ENCODE measurements at places on chromosomes 12 and 14.

- DNase-seq, result peak; percentile 74
These were observed 506 bp downstream of the CRY1 start for GRCh38 chr12:107092669-107093416.

GRCh38 chr14:88324491-88324890 is 1.4 kb upstream of the KCNK10 start:
- DNase-seq, result no peak

- DNase-seq, result no peak
These were observed 192.8 kb upstream of the RGS6 start for GRCh38 chr14:71739273-71739990.

GRCh38 chr12:82565966-82566365 is 120.7 kb upstream of the TMTC2 start:
- DNase-seq, result no peak

DNA sequence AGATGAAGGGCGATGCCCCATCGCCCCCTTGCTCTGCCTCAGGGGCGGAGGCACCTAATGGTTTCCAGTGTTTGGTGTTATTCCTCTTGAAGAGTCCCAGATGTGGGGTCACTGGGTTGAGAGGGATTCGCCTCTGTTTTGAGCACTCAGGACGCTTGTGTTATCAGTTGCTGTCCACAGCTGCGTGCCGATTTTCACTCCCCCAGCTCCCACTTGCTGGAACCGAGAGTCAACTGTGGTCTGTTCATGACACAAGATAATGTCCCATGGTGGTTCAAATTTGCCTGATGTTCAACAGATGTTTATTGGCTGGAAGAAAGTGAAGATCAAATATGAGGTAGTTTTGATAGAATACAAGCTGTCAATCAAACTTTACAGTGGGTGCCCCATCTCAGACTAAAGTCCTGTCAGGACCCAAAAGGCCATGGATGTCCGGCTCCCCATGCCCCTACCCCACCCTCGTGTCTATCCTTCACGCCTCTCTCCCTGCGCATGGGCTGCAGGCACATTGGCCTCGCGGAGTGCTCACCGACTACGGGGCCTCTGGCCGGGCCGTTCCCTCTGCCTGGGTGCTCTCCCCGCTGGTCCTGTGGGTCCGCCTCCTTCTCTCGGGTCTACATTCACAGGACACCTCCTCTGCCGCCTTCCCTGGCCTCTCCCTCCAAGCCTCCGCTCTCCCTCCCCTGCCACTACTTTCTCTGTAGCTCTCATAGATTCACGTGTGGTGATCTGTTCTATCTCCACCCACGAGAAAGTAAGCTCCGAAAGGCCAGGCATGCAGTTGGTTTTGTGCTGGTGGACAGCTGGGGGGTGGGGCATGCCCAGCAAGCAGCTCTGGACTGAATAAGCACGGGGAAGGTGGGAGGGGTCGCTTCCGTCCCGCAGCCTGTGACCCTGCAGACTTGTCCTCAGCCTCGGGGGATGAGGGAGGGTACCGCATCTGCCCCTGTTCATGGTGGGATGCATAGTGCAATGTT is 6.8 kb upstream of the TRAF3 start:
- DNase-seq, result no peak

- DNase-seq, result no peak
These were observed 208.5 kb downstream of the FOXG1 start for GRCh38 chr14:28975084-28975483.

- DNase-seq, result no peak
These were observed 17.5 kb downstream of the ANAPC5 start for GRCh38 chr12:121334513-121335343.

DNA sequence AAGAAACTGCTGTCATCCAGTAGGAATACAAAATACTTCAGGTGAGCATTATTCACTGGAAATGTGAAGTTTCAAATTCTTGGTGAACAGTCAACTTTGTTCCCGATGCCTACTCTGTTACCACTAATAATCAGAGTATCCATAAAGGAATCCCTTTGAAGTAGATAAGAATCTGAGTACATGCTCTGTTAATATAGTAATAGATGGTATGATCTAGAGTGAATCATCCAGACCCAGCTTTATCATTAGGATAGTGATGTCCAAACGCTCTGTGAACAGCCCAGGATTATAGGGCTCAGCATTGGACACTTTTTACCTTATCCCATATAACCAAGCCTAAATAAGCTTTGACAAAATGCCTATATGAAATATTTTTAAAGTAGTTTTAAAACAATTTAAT is 33.3 kb downstream of the PPP2R3C start:
- DNase-seq, result no peak

DNA sequence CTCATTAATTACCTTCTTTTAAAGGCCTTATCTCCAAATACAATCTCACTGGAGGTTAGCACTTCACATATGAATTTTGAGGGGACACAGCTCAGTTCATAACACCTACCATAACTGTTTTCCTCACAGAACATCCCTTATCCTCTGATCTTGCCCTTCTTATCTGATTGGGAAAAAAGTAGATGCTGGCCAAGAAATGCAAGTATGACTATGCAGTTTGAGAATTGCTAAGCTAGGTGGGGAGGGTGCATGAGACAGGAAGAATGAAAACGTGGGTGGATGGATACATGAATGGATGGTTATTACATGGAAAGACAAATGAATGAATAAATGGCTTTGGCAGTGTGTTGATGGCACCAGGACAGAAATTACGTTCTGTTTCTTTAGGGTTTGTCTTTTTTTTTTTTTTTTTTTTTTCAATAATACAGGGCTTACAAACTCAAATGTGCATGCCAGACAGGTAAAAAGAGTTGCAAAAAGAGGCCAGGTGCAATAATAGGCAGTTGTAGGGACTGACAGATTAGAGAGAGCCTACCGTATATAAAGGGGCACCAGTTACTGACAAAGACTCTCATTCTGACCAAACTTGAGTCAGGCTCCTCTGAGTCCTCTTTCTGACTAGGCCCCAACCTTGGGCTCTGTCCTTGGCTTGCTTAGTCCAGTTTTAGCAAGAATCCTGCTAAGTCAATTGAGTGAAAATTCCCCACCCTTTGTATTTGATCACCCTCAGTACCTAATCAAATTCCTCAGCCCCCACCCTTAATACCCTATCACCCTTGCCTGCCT is 304.9 kb downstream of the ZFP36L1 start:
- no peak for DNase-seq

GRCh38 chr14:95500772-95501401 is 15.6 kb downstream of the SYNE3 start:
- no peak for DNase-seq

GRCh38 chr12:57985685-57986084 is 44.3 kb downstream of the ATP23 start:
- no peak for DNase-seq

DNA sequence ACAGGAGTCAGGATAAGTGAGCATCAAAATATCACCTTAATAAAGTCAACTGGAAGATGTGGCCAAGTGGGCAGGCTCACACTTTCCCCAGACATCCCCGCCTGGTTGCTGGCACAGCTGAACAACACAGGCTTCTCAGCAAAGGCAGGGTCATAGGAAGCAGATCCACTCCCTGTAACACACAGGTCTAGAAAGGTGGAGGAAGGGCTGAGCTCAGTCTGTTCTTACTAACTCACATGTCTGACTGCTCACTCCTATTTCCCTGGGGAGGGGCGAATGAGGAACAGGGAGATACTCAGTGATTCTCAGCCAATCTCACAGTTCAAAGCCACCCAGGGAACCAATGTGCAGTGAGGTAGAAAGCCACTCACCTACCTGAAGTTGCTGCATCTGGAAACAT is 45.0 kb upstream of the AMN1 start:
- DNase-seq, result no peak

DNA sequence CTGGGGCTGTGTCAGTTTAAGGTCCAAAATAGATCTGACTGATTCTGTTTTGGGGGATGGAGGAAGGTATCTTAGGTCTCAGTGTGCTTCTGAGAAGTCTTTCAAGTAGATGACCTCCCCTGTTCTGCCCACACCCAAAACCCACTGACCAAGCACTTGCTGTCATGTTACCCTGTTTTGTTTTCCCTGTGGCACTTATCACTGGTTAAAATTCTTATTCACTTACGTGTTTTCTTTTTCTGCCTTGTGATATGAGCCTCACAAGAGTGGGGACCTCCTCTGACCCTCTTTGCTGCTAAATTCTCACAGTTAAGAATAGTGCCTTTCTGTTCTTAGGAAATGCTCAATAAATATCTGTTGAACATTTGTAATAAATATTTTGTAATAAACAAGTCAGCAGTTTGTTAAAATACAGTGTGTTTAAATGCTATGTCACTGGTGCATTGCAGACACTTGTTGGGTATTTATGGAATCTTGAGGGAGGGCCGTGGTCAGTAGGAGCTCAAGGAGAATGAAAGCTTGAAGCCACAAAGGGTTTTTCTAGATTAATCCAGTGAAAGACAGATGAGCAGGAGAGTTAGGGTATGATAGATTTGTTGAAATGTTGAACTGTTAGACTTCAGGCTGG is 20.9 kb downstream of the PLEKHA5 start:
- no peak for DNase-seq

DNA sequence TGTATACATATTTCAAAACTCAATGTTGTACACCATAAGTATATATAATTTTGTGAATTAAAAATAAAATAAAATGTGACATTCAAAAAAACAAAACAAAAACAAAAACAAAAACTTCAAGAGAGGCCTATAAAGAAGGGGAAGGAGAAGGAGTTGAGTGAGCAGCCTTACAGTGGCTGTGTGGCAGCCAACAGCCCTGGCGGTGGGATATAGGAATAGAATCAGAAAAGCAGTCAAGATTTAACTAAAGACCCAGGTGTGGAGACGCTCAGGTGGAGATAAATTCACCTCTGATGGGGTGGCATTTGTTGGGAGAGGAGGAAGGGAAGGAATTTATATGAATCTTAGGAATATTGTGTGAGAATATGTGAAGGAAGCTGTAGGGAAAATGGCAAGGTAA is 41.8 kb upstream of the E2F7 start:
- DNase-seq, result no peak

- no peak for DNase-seq
These were observed 200.9 kb downstream of the RPAP3 start for GRCh38 chr12:47504775-47505446.

GRCh38 chr14:24734917-24735500 is 101.0 kb upstream of the GZMB start:
- DNase-seq, result no peak

DNA sequence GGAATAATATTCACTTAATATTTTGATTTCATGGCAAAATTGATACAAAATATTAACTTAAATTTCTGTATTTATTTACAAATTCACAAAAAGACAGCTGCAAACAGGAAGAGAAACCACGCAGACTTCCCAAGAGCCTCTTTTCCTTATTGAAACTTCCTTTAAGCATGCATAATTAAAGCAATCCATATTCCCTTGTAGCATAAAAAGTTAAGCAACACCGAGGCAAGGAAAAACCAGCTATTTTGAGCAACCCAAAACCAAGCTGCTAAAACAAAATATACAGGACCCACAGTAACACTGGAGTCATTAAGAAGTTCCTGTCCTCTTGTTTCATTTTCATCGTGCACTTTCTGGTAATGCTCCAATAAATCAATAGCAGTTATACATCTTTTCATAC is 58.0 kb downstream of the EEA1 start:
- no peak for DNase-seq

- DNase-seq, result no peak
These were observed 35.7 kb downstream of the RAB21 start for GRCh38 chr12:71790331-71790730.

DNA sequence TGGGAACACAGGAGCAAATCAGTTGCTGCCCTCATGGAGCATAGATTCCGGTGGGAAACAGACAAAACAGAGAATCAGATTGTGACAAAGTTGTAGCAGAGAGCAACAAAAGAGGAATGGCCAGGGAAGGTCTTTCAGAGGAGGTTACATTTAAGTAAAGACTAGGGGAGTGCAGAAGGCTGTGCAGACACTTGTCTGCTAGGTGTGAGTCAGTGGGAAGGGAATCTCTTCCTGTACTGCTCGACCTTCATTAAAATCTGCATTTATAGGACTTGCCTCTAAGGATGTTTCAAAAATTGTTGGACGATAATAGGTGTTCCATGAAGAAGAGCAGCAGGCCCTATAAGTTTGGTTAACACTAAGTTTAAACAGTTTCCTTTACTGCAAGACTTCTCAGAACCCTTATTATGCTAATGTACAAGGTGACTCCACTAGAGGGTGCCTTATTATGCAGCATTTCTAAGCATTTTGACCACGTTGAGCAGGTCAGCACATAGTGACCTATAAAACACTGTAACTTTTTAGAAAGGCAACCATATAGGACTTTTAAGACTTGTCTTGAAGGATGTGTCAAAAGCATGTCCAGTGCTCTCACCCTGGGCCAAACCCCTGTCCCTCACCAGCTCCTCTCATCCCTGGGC is 91.8 kb upstream of the RIC8B start:
- no peak for DNase-seq

DNA sequence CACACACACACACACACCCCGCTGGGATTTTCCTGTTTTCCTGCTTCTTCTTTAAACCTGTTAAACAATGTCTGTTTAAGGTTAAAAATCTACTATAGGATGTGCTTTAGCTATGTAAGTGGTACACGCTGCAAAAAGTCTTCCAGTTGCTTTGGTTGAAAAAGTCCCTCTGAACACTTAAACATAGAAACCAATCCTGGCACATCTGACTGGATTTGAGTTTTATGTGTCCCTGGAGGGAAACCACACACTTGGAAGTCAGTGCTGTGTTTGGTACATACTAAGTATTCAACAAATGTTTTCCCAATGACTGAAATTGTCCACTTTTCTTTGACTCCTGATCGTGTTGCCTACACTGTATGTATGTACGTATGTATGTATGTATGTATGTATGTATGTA is 22.0 kb downstream of the CFL2 start:
- DNase-seq, result no peak

- no peak for DNase-seq
These were observed 434.1 kb upstream of the RPL10L start for GRCh38 chr14:47085678-47086077.

DNA sequence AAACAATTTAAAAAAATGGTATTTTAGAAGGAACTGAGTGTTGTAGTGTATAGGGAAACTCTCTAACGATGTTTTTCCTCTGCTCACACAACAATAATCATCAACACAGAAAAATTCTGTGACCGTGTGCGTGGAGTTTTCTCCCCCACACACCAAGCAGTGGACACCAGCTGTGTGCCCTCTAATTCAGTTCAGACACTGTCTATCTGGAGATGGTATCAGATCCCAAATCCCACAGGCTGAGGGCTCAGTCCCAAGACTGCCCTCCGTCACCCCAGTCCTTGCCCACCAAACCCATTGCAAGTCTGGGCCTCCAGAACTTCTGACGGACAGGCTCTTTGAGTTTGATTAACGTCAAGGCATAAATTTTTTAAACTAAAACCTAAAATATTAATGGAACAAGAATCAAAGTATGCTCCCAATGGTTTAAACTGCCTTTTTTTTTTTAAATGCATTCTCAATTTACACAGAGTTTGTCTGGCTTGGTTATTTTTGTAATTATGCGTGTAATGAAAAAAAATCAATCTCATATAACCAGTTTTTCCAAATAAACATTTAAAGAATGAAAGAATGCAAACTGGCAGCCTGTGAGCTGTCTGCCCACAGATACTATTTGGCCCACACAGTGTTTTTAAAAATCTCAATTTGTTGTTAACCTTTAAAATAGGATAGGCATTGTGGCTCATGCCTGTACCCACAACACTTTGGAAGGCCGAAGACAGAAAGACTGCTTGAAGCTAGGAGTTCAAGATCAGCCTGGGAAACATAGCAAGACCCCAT is 19.2 kb downstream of the BLTP3B start:
- DNase-seq, result no peak

GRCh38 chr12:1474041-1474573 is 120.3 kb downstream of the FBXL14 start:
- no peak for DNase-seq

GRCh38 chr12:43836475-43836989 is 651 bp downstream of the TMEM117 start:
- DNase-seq, result no peak

Measured in T-helper 22 cell (primary cell).